Mucosa of gallbladder (tissue), 1 donor: ENCODE measurements at places on chromosomes 6 and 20.

DNA sequence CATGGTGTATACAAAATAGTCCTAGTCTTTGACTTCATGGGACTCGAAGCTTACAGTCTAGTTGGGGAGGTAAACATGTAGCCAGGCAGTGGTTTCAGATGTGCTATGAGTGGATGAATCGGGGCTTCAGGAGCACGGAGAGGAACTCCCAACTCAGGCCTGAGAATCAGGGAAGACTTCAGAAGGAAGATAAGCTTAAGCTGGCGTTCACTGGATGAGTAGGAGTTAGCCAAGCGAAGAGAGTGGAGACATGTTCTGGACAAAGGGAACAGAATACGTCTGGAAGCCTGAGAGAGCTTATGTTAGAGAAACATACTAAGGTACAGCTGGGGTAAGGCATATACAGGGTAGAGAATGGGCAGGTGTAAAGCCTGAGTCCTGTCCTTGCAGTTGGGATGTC lies 8.8 kb downstream of the CARMIL1 start:
- no peak for DNase-seq

DNA sequence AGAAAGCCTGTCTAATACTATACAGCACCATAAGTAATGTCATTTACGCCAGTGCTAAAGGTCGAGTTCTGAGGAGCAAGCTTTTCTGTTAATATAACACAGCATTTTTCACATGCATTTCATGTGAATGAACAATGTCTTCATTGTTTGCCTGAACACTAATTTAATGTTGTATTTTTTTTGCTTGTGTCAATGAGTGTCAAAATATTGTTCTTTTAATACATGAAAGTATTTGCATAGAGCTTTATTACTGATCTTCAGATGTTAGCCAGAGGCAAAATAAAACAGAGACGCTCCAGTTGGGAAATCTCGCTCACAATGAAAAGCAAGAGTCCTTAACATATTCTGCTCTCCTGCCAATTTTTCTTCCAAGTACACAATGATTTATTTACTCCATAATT lies 151.8 kb downstream of the FOXC1 start:
- DNase-seq: no peak

DNA sequence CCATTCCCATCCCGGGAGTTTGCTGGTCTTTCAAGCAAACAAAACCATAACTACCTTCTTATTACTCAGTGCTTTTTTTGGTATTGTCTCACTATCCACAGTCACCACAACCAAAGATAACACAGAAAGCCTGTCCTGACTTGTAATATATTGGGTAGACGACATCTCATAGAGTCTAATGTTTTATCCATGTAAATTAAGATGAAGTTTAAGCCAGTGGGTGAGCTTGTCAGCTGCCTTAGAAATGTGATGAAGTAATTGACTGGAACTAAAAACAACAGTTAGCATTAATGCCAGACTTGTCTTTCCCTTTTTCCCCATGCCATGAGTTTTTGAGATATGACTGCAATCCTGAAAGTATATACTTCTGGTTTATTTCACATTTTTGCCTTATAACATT lies 282.7 kb upstream of the PRDM1 start:
- DNase-seq: no peak

- DNase-seq: peak; percentile 24
Observed at GRCh38 chr20:49853640-49854039, 41.0 kb downstream of the SLC9A8 start.

GRCh38 chr6:141169419-141169818 lies 963.3 kb upstream of the GJE1 start:
- DNase-seq: no peak

DNA sequence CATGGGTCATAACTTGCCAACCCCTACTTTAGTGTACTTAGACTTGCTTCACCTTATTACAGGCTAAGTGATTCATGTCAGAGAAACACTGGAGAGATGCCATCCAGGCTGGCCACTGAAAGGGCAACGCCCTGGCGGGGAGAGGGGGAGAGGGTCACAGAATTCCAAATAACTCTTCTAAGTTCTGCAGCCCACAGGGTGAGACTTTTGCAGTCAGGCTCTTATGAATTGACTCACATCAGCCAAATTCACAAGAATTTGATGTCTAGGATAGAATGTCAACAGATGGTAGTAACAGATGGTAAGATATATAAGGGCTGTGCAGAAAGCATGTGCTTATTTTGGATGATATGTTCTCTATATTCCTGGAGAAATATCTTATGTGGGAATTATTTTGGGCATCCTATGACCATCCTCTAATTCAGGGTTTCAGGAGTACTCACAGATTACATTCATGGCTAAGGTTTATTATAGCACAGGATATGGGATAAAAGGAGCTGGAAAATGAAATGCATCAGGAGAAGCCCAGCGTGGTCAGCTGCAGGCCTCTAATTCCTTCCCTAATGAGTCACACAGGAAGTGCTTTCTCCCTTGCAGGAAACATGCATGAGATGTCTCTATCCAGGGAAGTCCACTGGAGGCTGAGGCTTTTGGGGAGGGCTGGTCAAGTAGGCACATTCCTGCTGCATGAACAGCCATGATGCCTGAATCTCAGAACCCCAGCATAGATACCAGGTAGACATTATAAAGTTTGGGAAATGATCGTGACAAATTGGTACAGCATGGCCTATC lies 58.7 kb upstream of the RIN2 start:
- no peak for DNase-seq

GRCh38 chr6:142721215-142721920 lies 223.6 kb downstream of the HIVEP2 start:
- DNase-seq: no peak

GRCh38 chr20:19916531-19917485 lies 100.4 kb upstream of the NAA20 start:
- no peak for DNase-seq

DNA sequence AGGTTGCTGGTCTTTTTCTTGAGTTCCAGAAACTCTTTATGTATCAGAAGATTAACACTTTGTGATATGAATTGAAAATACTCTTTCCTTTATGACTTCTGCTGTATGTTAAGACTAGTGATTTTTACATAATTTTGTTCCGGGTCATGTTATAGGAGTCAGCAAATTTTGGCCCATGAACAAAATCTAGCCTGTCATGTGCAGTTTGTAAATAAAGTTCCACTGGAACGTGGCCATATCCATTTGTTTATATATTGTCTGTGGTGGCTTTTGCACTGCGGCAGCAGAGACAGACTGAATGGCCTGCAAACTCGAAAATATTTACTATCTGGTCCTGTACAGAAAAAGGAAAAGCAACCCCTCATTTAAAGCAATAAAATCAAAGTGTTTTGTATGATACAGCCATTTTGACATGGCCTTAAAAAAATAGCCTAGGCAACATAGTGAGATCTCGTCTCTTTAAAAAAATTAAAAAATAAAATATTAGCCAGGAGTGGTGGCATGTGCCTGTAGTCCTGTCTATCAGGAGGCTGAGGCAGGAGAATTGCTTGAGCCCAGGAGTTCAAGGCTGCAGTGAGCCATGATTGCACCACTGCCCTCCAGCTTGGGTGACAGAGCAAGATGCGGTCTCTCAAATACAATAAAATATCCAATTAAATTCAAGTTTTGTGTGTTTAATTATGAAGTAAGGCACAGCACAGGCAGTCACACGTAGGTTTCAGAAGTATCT lies 36.9 kb downstream of the SNX9 start:
- no peak for DNase-seq

DNA sequence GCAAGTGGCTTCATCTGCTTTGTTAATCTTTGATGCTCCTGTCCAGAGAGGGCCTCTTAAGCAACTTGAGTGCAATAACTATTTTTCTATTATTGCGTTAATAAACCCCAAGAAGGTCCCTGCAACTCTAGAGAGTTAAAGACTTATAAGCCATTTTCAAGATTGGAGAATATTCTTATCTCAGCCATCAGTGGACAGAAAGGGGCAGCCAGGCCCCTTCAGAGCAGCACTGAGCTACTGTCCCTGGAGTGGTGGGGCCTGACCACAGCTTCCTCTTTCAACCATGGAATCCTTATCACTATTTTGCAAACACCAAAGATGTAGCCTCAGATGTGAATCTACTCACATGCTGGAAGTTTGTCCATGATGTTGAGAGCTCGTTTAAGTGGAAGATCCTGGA lies 2.8 kb upstream of the MAS1L start:
- DNase-seq: no peak

DNA sequence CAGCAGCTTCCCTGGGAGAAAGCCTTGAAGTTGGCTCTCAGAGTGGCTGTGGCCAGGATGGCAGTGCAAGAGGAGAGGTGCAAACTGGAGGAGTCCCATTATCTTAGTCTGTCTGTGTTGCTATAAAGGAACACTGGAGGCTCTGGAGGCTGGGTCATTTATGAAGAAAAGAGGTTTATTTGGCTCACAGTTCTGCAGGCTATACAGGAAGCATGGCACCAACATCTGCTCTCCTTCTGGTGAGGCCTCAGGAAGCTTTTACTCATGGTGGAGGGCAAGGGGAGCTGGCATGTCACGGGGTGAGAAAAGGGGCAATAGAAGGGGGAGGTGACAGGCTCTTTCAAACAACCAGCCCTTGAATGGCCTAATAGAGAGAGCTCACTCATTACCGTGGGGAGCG lies 47.1 kb downstream of the PSMG4 start:
- no peak for DNase-seq

DNA sequence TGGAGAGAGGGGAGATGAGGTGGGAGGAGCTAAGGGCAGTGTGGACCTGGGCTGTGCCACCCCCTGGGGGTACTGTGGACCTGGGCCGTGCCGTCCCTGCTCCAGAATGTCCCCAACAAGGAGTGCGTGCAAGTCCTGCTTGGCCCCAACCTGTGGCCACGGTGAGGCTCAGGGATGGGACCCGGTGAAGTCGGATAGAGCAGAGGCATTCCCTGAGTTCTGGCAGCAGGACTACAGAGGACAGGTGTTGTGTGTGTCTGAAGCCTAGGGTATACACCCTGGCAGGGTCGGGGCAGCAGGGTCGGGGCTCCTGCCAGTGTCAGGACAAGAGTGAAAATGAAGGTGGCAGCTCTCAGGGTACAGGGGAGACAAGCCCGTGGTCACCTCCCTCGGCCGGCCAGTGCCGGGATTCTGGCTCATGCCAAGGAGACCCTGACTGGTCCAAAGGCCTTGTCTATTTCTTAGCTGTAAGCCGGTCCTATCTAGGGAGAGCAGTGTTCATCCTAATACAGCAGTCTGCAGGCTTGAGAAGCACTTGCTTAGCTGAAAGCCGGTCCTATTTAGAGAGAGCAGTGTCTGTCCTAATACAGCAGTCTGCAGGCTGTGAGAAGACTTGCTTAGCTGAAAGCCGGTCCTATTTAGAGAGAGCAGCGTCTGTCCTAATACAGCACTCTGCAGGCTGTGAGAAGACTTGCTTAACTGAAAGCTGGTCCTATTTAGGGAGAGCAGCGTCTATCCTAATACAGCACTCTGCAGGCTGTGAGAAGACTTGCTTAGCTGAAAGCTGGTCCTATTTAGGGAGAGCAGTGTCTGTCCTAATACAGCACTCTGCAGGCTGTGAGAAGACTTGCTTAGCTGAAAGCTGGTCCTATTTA lies 95.9 kb downstream of the SMOC2 start:
- no peak for DNase-seq

DNA sequence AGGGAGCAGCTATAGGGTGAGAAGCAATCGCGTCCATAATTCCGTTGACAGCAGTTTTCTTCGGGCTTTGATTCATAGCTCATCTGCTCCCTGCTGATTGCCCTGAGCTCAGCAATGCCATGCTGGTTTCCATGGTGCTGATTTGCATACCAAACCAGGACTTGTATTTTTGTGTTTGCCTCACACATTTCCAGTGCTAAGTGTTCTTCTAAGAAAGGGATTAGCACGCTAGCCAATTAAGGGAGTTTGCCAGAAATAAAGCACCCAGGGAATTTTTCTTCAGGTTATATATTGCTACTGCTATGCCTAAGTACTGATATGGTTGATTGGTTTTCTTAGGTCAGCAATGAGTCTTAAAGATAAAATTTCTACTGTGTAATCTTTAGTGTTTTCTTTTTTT lies 177.6 kb downstream of the PLCB1 start:
- no peak for DNase-seq

GRCh38 chr6:14645841-14646240 lies 528.3 kb downstream of the CD83 start:
- no peak for DNase-seq

DNA sequence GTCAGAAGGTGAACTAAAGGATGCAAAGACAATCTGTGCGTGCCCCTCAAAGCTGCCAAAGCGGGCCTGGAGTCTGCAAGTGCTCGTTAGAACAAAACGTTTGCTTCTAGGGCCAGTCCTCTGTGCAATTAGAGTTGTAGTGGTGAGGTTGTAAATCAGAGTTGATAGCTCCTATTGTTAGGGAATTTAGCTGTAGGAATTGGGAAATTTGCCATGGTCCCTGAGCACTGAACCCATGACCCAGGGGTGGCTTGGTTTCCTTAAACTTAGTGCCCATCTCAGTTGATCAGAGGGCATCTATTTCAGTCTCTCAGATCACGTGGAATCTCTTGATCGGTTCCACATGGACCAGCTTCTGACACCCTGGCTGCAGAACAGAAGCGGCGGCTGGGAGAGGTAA lies 18.8 kb upstream of the RPS6KA2 start:
- no peak for DNase-seq

GRCh38 chr6:129860908-129861665 lies at the start of gene TMEM244:
Gene TMEM244 (minus strand): TSS chr6:129861315. CDS start chr6:129861188, 127 bp downstream.
- DNase-seq: no peak

GRCh38 chr20:24764794-24765202 lies 184.3 kb upstream of the CST7 start:
- no peak for DNase-seq

- DNase-seq: no peak
Observed at GRCh38 chr20:32205843-32206759, 1.4 kb downstream of the PLAGL2 start.

- DNase-seq: no peak
Observed at GRCh38 chr6:29516108-29516507, 28.4 kb upstream of the MAS1L start.

DNA sequence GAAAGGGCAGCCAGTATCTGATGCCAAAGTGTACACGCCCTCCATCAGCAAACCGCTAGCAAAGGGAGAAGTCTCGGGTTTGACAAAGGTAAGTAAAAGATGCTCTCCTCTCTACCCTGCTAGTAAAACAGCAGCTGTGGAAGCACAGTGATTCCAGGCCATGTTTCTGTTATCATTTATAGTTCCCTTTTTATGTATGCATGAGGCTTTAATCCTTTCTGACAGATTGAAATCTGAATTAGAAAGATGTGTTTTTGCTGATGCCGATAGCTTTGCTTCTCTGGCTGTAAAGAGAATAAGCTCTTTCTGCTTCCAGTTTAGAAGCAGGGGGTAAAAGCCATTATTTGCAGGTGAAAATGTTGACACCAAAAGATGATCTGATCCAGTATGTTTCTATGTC lies 392.4 kb upstream of the SOX4 start:
- no peak for DNase-seq

DNA sequence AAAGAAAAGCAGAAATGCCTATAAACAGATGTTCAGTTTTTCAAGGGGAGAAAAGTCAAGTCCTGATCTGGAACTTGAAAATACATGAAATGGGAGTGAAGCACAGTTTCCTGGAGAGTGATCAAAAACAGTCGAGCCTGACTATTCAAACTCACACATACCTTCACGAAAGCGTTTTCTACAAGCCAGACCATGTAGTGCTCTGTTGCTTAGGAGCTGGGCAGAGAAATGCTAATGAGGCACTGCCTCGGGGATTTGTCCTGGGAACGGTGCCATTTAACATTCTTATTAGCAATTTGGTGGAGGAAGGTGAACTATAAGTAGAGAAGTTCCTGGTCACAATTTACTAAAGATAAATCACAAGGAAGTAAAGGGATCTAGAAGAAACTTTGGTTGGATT lies 5.9 kb downstream of the NHSL1 start:
- DNase-seq: peak; percentile 35

- no peak for DNase-seq
Observed at GRCh38 chr20:39038495-39038894, 76.4 kb downstream of the DHX35 start.
